ENCODE measurements at places on chromosomes 3 and 15.
A peak's percentile ranks its signal among the peaks of the same experiment; 100 is the strongest.

DNA sequence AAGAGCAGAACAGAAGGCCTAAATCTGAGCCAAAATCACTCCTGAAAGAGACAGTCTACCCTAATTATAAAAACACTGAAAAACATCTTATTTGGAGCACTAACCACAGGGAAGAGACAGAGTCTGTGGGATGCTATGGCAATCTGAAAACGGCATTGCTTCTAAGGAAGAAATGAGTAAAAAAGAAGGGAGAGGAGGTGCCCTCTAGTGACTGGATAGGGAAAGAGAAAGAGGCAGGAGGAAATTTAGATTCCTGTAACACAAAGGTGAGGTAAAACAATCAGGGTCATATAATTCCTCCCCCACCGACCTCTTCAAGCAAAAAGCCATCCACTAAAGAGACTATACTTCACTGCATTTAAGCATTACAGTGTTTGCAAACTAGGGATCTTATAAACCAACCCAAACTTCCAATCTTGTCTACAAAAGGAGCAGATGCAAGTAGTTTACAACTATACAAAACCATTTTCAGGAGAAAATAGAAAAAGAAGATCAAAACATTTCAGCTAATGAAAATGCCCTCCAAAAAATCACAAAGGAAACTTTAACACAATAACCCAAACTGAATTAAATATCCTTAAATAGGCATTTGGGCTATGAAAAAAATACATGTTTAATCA lies 32.6 kb downstream of the HACD2 start:
- no peak for DNase-seq

GRCh38 chr15:40543631-40544294 lies 21.1 kb downstream of the CCDC32 start:
- DNase-seq = no peak

DNA sequence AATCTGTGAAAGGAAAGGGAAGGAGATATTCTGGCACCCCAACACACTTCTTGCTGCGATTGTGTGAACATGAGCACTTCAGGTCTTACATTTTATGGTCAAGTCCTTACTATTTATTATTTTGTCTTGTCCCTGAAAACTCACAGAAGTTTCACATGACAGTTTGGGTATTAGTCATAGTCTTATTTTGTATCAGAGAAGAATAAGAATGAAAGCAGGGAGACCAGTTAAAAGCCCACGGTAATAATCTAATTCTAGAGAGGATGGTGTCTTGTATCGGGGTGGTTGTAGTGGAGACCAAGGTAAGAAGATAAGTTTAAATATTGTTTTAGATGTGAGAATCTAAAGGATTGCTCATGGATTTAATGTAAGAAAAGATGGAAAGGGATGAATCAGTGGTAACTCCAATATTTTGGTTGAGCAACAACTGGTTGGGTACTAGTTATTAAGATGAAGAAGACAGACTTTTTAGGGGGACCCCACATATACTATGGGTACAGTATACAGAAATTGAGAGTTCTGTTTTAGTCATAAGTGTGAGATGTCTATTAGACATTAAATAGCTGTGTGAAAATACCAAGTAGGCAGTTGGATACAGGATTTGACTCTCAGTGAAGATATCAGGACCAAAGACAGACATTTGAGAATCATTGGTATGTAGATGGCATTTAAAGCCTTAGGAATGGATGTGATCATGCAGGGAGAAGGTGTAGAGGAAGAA lies 227.6 kb downstream of the MFSD1 start:
- no peak for DNase-seq

GRCh38 chr15:101183226-101183930 lies 68.5 kb downstream of the CHSY1 start:
- no peak for DNase-seq

DNA sequence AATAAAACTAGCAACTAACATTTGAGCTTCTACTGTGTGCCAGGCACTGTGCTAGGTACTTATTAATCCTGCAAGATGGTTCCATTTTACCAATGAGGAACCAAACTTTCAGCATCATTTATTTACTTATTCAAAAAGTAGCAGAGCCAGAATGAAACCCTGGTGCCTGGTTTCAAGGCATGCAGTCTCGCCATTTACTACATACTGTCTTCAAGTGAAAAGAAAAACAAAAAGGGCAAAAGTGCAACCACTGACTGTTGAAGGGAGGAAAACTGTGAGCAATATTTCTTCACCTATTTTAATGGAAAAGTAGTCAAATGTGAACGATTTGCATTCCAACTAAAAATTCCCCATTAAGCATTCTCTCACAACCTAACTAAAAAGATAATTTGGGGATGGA lies 8.7 kb downstream of the DCUN1D1 start:
- DNase-seq = no peak

- DNase-seq = no peak
Observed at GRCh38 chr3:4897765-4898453, 81.3 kb upstream of the BHLHE40 start.

- no peak for DNase-seq
Observed at GRCh38 chr3:96700322-96701315, 113.8 kb upstream of the EPHA6 start.

- DNase-seq = no peak
Observed at GRCh38 chr15:70323111-70323851, 225.6 kb upstream of the TLE3 start.

- no peak for DNase-seq
Observed at GRCh38 chr3:156626104-156626503, 48.3 kb upstream of the TIPARP start.

GRCh38 chr3:118938183-118938961 lies 96.3 kb downstream of the IGSF11 start:
- DNase-seq = no peak

- DNase-seq = no peak
Observed at GRCh38 chr3:109114746-109115145, 3.2 kb downstream of the MORC1 start.

GRCh38 chr3:168051531-168052471 lies 43.9 kb downstream of the GOLIM4 start:
- DNase-seq = no peak

- no peak for DNase-seq
Observed at GRCh38 chr3:35638980-35639253, 408 bp upstream of the ARPP21 start.

DNA sequence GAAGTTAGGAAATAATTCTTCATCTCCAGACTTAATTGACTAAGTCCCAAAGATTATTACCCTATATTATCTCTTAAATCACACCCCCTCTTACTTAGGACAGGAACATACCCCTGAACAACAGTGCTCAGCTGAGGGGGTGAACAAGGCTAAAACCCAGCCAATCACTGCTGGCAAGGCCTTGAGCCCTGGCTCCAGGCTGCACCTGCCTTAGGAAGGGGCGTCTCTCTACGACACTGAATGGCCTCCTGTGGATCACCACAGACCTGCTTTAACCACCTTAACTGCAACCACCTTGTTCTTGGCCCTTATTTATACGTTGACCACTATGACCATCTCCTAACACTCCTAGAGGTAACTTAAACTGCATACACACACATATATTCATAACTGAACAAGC lies 267.4 kb upstream of the THBS1 start:
- DNase-seq = no peak

GRCh38 chr3:46087871-46088270 lies 60.6 kb upstream of the XCR1 start:
- DNase-seq = no peak

- DNase-seq = no peak
Observed at GRCh38 chr3:140711390-140712035, 33.6 kb downstream of the TRIM42 start.

DNA sequence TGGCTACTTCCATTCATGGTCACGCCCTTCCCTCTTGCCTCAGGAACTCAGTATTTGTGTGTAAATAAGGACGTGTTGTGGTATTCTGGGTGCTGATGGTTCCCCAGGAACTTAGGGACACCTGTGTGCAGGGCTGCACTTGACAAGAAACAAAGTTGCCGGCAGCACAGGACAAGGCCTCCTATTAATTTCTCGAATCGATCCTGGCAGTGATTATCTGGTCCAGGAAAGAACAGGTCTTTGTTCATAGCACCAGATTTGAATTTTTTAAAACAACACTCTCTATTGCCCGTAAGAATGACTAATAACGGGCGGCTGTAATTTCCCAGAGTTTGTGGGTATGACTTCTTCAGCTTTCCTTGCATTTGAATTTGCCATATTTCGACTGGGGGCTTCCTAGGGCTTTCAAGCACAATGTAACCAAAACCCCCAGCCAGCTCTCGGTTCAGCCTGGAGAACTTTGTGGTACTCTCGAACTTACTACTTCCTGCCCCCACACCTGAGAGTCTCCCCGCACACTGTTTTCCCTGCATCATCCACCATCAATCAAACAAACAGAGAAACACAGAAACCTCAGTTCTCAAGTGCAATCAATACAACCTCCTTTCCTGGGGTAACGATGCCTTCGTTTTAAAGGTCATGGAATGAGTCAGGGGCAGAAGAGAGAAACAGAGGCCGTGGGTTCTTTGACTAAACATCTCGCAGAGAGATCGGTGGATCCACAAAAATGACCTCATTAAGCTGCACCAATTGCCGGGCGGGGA lies 241.7 kb upstream of the ICE2 start:
- peak; percentile 16 for DNase-seq

GRCh38 chr3:62938583-62938982 lies 63.4 kb upstream of the CADPS start:
- DNase-seq = no peak

- no peak for DNase-seq
Observed at GRCh38 chr15:68187559-68187958, 17.6 kb downstream of the CALML4 start.

DNA sequence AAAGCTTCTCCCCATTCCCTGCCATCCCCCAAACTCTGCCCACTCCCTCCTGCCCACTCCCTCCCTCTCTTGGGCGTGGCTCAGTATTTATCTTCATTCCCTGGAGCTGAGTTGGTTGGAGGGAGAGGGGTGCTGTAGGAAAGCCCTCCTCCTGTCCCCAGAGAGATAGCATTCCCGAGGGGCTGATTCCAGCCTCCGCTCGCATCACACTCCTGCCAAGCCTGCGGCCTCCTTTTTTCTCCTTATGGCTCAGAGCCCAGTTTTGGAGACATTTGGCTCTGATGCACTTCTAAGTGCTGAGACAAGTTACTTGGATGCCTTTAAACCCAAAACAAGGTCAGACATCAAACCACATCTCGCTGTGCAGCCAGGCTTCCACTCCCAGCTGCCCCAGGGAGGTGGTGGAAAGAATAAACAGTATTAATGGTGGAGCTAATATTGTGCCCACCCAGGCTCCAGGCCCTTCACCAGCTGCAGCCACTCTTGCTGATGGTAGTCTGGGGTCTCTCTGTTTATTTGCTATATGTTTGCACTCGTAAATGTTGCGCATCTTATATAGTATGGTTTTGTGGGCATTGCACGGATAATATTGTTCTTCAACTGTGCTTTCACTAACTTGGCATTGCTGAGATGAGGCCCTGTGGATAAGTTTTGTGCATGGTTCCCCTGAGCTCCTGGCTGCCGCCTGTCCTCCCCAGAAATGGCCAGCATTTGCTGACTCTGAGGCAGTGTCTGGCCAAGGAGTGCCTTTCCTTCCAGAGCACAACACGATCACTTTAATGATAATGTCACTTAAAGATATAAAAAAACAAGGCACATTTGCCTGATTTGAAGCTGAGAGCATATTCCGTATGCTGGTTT lies 157.2 kb downstream of the LRRC28 start:
- no peak for DNase-seq

DNA sequence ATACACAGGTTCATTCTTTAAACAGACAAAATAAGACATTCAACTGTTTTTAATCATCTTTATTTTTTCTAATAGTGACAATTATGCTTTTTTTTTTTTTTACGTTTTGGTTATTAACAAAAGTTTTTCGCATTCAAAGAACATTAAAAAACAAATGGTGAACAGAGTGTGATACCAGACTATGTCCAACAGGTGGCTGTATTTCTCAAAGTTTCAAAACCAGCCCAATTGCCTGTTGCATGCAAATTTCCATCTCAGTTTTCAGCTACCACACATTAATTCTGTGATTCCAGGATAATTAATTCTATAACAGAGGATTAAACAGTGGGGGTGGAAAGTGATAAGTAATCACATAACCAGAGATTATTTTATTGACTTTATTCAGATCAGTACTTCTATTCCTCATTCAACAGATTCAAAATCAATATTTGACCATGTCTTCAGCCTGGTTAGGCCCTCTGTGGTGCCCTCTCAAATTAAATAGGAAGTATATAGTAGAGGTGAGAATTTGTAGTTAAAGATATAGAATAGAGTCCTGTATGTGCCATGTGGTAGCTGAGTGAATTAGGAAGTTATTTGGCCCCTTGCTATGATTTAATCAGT lies 122.2 kb upstream of the DCBLD2 start:
- no peak for DNase-seq

DNA sequence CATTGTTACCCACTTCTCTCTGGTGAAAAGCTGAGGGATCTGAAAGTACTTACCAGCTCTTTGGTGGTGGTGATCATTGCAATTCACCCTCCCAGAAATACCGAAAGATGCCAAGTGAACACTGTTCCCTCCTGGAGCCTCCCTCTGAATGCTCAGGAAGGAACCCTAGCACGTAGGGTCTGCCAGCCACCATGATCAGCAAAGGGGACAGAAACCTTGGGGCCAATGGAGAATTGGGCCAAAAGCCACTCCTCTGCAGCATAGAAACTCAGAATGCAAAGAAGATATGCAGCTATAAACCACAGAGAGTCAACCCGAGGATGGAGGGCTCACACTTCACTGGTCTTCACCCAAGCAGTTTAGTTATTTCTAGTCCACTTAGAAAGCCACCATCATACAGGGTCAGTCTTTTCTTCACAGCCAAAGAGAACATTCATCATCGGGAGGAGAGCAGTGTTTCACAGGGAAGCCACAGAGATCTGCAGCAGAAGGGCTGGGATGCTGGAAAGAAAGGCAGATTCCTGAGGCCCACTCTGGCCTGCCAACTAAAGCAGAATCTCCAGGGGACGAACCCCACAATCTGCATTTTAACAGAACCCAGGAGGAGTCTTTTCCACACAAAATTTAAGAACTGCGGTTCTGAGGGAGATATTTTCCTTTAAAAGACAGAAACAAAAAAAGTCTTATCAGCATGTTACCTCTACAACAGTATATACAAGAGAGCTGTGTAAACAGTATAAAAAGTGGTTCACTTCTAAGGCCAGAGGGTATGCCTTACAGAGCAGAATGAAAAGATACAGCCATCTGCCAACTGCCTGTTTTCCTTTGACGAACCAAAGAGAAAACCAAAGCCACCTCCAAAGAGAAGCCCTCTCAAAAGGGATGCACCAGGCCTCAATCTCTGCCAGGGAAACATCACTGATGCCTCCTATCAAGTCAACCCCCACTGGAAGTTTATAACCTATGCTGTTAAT lies 11.3 kb downstream of the TBC1D2B start:
- DNase-seq = no peak

DNA sequence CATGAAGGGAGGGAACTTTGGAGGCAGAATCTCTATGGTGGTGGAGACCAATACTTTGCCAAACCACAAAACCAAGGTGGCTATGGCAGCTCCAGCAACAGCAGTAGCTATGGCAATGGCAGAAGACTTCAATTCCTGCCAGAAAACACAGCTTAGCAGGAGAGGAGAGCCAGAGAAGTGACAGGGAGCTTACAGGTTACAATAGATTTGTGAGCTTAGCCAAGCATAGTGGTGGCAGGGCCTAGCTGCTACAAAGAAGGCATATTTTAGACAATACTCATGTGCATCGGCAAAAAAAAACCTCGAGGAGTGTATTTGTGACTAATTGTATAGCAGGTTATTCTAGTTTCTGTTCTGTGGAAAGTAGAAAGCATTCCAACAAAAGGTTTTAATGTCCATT lies 6.4 kb upstream of the CSTA start:
- no peak for DNase-seq

Data from stimulated activated CD4-positive, alpha-beta T cell treated with anti-CD3 and anti-CD28 coated beads, Interleukin-1b, Interleukin-23, amount 100 ng/mL, for 1 hour (primary cell).